Stimulated activated CD4-positive, alpha-beta T cell treated with anti-CD3 and anti-CD28 coated beads, Interleukin-12 subunit alpha, Interleukin-12 subunit beta, amount 100 ng/mL, for 4 hours (primary cell): ENCODE measurements at places on chromosomes 5 and 9.
A peak's percentile ranks its signal among the peaks of the same experiment; 100 is the strongest.

GRCh38 chr5:32506799-32507198 lies 62.3 kb upstream of the ZFR start:
- DNase-seq: no peak

- DNase-seq: no peak
Observed at GRCh38 chr9:86766912-86767311, 180.4 kb downstream of the GAS1 start.

DNA sequence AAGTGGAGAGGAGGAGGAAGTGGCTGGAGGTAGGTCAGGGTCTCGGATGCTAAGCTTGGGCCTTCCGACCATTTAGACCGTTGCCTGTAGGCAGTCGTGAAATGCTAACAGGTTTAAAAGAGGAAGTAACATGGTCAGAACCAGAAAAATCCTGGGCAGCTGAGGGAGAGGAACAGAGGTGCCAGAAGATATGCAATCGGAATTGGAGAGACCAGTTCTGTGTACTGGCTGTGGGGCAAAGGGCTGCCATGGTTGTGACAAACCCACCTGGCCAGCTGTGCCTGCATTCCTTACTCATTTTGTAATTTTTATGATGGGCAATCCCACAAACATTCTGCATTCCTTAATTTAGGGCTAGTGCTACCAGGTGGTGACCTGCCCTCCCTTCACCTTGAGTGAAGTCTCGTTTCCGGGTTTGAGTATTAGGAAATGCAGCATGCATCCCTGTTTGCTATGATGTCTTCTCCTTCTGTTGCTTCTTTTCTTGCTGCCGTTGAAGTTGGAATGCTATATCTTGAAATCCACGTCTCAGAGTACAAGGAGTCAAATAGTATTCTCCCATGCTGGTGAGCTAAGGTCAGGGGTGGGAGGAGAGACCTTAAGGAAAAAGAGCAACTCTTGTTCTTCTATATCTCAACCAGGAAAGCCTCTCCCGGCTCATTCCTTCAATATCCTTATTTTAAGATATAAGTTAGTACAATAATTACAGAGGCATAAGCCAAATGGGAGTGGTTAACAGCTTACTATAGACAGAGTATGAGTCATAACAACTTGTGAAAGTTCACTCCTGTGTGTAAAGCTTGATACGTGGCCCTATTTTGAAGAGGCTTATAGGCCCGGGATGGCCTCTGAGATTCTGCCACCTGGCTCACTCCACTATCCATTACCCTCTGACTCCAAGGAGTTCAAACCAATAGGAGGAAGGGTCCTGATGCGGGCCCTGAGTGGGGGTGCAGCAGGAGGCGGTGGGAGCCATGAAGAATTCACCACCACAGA lies 37.0 kb downstream of the B4GALT1 start:
- DNase-seq: no peak

GRCh38 chr5:34957857-34958690 lies 28.7 kb downstream of the DNAJC21 start:
- DNase-seq: no peak

- no peak for DNase-seq
Observed at GRCh38 chr9:84140535-84141101, 160.0 kb downstream of the RMI1 start.

GRCh38 chr5:122480146-122480545 lies 168.1 kb downstream of the SNCAIP start:
- no peak for DNase-seq

DNA sequence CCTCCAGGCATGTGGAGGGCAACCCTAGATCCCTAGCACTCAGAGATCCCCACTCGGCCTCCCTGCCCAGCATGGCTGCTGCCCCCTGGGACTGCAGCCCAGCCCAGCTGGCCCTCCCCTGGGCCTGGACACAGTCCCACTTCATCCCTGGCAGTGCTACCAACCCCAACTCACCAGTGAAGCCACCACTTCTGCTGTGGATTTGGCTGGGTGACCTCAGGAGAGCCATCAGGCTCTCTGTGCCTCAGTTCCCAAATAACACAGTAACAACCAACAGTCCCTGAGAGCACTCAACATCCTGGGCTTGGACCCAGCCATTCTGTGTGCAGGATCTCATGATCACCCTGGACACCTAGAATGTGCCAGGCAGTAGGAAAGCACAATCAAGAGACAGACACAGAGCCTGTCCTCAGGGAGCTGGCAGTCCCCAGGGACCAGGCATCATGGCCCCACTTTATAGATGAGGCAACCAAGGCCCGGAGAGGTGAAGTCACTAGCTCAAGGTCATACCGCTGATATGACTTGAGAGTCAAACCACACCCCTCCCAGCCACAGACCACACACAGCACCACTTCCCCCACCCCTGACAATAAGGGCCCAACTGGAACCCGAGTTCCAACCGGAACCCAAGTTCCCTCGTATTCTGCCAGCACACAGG lies 4.7 kb upstream of the PSMB7 start:
- no peak for DNase-seq

GRCh38 chr9:98854266-98854665 lies 46.8 kb downstream of the GALNT12 start:
- no peak for DNase-seq

DNA sequence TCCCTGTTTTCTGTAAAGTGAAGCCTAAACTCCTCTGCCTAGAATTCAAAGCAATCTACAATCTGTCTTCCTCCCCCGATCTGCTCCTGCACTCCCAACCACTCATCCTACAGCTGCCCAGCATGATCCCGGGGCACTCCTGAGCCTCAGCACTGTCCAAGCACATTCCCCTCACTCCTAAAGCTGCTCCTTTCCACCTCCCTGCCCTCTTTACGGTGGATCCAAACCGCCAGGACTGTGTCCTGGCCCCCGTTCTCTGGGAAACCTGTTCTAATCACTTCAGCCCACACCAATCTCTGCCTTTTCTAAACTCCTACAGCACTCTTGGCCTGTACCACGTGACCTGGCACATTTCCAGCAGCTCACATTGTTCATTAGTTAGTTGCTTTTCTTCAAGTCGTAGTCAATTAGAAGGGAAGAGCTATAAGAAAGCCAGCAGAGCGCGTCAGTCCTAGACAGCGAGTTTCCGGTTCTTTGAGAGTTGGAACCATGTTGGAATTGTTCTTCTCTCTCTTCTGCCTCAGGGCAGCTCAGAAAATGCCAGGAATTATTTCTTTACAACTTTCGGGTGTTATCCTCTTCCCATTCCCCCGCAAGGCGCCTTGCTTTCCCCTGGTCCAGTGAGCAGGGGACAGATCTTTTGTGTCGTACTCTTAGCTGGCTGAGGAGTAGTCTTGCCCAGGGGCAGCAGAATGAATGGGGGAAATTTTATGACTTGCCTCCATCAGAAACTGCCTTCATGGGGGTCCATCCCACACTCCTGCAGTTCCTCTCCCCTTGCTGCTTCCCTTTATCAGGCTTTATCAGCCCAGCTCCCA lies 60.7 kb downstream of the NRG2 start:
- no peak for DNase-seq

- DNase-seq: no peak
Observed at GRCh38 chr5:33755231-33755630, 136.6 kb downstream of the ADAMTS12 start.

DNA sequence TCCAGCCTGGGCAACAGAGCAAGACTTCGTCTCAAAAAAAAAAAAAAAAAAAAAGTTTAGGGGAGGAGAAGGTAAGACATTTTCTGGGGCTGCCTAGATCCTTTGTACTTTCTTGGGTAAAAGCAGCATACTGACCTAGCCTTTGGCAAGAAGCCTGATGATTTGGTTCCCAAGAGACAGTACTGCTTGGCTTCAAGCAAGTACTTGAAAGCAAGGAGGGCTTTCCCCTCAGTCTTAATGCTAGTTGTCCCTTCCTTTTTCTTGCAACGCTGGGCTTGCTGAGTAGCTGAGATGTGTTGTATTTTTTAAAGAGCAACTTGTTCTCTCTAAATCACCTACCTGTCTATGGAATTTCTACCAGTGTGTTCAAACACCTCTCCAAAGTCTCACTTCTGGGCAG lies 76.2 kb downstream of the INSYN2B start:
- no peak for DNase-seq

DNA sequence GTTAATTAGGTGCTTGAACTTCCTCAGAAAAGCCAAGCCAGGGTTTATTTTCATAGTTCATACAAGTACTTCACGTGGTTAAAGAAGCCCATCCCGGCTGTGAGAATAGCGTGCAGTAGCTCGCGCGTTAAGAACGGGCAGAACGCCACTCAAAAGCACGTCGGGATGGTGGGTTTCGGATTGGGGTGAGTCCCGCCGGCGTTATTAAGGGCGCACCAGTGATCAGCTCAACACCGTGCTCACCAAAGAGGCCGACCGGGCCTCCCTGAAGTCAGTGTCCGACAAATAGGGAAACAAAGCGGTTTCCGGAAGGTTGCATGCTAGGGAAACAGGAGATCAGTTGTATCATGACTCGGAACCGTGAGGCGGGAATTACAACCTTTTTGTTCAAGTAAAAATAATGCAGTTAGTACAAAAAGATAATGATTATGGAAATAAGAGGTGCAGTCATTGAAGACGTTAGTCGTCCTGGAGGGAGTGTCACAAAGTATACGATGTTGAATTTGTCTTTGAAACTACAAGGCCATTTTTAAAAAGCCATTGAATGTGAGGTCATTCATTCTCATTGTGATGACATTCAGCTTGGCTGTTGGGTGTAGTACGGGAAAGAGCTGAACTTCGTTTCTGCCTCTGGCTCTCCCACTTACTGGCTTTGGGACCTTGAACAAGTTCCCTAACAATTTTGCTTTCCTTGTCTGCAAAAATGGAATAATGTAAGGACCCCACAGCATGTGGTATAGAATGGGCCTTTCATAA lies 992 bp downstream of the SETD9 start:
- peak; percentile 34 for DNase-seq

DNA sequence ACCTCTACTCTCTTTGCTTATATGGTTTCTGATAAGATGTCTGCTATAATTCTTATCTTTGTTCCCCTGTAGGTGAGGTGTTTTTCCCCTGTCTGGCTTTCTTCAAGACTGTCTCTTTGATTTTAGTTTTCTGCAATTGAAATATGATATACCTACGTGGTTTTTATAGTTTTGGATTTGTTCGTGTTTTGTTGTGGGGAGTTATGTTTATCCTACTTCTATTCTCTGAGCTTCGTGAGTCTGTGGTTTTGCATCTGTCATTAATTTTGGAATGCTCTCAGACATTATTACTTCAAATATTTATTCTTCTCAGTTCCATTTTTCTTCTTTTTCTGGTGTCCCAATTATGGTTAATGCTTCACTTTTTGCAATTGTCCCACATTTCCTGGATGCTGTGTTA lies 521.3 kb downstream of the KCTD16 start:
- DNase-seq: no peak

GRCh38 chr9:125074976-125075375 lies 68.4 kb downstream of the SCAI start:
- no peak for DNase-seq

- DNase-seq: no peak
Observed at GRCh38 chr5:66796305-66797292, 200.4 kb downstream of the MAST4 start.

GRCh38 chr9:35749515-35750255 lies 598 bp downstream of the RGP1 start:
- DNase-seq: peak; percentile 25

GRCh38 chr9:89891591-89892304 lies 286.9 kb downstream of the GADD45G start:
- no peak for DNase-seq

DNA sequence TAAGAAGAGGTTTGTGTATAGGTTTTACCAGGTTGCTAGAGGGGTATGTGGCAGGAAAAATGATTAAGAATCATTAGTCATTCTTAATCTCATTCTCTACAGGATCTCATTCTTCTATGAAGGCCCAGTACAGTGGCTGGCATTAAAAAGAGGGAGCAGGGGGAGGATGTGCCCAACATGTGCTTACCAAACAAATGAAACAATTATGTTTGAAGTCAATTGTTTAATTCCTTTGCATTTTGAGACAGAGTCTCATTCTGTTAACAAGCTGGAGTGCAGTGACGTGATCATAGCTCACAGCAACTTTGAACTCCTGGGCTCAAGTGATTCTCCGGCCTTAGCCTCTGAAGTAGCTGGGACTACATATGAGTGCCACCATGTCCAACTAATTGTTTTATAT lies 23.0 kb downstream of the FNIP1 start:
- DNase-seq: no peak

GRCh38 chr9:26727471-26727870 lies 165.1 kb downstream of the CAAP1 start:
- no peak for DNase-seq

- no peak for DNase-seq
Observed at GRCh38 chr5:1171340-1171941, 30.0 kb upstream of the SLC6A19 start.

DNA sequence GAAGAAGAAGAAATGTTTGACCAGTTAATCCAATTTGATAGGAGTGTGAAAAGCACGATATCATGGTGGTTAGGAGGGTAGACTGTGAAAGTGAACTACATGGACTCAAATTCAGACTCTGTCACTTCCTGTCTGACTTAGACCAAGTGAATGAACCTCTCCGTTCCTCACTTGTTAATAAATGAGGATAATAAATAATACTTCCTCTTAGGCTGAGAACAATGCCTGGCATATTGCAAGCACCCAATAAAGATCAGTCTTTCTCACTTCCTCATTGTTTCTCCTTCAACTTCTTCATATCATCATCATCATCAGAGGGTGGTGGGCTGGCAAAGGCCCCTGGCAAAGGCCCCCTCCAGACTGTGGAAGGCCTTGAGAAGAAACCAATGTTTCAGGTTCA lies 148.7 kb downstream of the CDK5RAP2 start:
- DNase-seq: no peak

DNA sequence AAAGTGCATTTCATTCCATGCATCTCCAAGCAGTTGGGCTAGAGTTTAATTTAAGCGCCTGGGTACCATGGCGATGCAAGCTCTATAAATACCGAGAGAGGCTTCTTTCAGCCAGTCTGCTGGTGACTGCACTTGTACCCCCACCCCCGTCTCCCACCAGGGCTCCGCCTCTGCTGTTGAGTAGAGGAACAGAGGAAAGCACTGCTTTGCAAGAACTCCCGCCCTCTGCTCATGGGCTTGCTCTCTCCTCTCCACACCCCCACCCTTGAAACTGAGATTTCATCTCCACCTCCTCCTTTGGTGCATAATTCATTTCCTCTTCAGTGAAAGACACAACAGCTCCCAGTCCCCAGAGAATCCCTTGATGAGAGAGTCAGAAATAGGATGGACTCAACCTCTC lies 5.1 kb upstream of the WWC1 start:
- DNase-seq: no peak

DNA sequence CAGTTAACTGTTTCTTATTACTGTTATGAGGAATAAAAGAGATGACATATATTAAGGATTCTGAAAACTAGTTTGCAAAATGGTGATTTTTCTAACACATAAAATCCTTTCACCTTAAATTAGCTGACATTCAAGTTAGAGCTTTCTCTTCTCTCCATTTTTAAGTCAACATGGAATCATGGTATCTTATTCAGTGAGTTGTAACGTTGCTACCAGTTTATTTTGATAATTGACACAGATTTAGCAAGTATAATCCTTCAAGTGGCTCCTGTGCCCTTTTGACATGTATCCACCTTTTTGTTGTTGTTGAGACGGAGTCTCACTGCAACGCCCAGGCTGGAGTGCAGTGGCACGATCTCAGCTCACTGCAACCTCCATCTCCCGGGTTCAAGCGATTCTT lies 58.5 kb downstream of the CSNK1A1 start:
- DNase-seq: no peak

GRCh38 chr9:111412280-111412679 lies 71.9 kb downstream of the ECPAS start:
- no peak for DNase-seq

GRCh38 chr9:93343663-93344062 lies 107.8 kb upstream of the FAM120A start:
- no peak for DNase-seq

GRCh38 chr5:89270901-89271300 lies 387.9 kb upstream of the MEF2C start:
- no peak for DNase-seq

GRCh38 chr5:52995095-52995494 lies 5.9 kb downstream of the ITGA2 start:
- DNase-seq: no peak
